ENCODE measurements at places on chromosomes 11 and 22.

GRCh38 chr11:36929401-36929800 lies 331.4 kb upstream of the RAG2 start:
- no peak for DNase-seq

DNA sequence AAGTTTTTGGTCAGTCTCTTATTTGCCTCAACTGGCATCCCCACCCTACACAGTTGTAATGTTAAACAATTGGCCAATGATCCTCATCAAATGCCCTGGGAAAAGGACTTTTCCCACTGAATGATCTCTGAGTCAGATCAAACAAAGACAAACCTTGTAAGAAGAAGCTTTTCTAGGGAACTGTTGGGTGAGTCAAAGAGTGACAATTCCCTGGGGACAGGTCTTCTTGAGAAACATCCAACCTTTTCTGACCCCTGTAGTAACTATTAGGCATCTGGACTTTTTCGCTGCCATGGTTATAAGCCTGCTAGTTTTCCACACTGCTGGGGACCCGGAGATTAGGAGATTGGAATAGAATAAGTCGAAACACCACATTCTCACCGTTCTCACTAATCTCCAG lies 789.8 kb upstream of the API5 start:
- DNase-seq = no peak

- no peak for DNase-seq
Measured at GRCh38 chr11:69964247-69964643, 113.9 kb upstream of the ANO1 start.

DNA sequence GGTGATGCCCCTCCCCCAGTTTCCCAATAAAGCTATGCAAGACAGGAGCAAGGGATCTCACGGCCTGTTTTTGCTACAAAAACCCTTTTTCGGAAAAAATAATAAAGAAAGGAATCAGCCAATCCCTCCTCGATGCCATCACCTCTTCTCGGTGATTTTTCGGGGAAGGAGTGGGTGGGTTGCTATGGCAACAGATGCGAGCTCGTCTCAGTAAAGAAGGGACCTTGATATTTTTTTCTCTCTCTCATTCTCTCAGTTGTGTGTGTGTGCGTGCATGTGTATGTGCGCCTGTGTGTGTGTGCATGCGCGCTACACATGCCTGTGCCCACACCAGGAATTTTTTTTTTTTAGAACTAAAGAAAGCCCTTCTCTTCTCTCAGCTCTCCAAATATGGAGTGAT lies 3.8 kb upstream of the NPAS4 start:
- DNase-seq = no peak

DNA sequence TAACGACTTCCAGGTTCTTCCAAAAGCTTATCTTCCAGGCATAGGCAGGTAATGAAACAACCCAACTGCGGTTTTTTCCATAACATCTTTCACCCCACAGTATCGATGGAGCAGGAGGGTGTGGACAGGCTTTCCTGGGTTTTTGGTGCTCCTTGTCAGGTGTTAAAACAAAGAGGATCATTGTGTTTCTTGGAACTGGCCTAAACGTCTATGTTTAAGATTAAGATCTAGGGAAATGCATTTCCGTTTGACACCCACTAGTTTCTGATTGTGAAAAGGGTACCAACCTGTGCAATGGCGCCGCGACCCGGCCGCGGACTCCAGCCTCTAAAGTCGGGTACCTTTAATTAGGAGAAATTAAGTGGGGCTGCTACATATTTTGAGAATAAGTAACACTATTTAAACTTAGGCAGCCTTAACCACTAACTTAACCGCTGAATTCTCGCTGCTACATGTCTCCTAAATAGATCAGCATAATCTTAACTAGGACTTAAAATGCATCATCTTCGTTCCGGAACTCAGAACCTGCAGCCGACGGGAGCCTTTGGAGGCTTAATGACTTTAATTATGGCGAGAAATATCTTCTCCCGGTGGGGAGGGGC lies 31.5 kb downstream of the C22orf31 start:
- no peak for DNase-seq

GRCh38 chr11:35040221-35040942 lies 98.6 kb upstream of the CD44 start:
- DNase-seq = no peak

- DNase-seq = no peak
Measured at GRCh38 chr11:128400382-128401203, 186.8 kb downstream of the ETS1 start.

DNA sequence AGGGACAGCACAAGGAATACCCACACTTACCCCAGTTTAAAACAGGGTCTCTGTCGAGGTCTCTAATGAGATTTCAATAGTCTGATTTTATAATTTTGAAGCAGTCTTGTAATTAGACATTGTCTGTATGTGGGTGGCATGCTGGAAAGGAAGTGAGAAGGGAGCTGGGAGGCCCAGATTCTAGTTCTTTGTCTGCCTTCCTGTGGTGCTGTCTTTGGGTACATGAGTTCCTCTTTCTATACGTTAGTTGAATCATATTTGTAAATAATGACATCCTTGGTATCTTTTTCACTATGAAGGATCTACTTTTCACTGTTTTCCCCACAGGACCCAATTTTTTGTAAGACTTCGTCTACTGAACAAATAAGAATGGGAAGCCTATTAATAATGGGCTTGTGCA lies 42.0 kb upstream of the TENM4 start:
- no peak for DNase-seq

DNA sequence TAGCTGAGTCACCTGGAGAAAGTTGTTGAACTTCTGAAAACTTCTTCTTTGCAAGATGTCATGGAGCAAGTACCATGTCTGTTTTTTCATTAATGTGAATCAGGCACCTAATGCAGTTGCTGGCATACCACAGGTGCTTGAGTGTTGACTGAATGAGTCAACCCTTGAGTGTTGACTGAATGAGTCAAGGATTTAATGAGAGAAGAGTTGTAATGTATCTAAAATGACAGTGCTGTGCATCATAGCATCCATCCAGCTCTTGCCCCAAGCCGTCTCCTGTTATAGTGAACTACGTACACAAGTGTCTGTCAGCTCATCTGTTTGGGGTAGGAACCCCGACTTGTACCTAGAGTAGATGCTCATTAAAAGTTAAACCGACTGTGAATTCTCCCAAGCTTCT lies 93.1 kb downstream of the CWC15 start:
- no peak for DNase-seq

GRCh38 chr11:46615756-46616155 lies 1.3 kb downstream of the HARBI1 start:
- no peak for DNase-seq

GRCh38 chr11:36211761-36212430 lies 77.3 kb downstream of the COMMD9 start:
- no peak for DNase-seq

DNA sequence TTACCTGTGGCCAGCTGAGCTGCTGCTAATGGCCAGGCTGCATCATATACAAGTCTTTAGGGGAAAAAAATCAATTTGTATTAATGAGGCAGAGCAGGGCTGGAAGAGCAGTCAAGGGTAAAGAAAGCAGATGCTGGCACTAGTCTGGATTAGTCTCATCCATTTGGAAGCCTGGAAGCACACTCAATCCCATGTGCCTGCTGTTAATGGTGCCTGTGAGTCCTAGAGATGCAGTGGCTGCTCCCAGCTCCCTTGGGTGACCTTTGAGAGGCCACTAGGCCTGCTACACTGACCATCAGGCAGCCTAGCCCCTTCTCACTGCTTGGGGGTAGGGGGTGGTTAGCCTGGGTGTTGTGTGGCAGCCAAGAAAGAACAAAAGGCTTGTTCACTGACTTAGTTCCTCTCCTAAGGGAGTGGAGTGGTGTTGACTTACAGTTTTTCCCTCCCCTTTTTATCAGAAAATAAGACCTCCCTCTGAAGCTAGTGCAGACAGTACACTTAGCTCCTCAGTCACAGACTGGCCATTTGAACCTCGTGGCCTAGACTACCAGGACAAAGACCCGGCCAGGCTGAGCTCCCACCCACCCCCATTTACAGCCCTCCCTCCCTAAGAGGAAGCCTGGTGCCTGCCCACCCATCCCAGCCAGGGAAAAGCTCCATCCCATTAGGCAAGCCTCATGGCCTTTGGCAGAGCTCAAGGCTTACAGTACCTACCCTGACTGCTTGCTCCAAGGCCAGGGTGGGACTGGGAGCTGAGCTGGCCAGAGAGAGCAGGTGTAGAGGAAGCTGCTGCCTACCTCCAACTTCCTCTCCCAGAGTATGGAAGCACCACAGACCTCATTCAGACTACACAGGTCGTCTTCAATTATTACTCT lies 7.8 kb downstream of the PIK3IP1 start:
- DNase-seq = no peak
